ENCODE measurements at places on chromosomes 7 and 10.

GRCh38 chr10:77602231-77602912, 35.2 kb downstream of the KCNMA1 start:
- DNase-seq = no peak

DNA sequence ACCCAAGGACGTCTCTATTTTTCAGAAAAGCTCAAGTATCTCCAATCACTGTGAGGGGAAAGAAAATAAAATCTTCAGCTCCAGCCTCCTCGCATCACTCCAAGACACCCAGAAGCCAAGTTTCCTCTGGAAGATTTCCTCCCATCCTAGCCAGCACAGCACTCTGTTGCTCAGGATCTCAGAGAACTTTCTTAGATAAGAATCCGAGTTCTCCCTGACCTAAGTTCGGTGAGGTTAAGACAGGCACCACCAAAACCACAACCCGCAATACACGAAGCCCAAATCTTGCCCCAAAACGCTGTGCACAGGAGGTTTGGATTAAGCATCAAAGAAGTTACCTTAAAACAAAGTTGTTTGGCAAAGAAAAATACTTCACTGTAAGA, 4.2 kb downstream of the FAM53B start:
- DNase-seq = no peak

GRCh38 chr7:1536743-1537534, 6.4 kb downstream of the MAFK start:
- DNase-seq = no peak

- no peak for DNase-seq
Measured at GRCh38 chr10:76717141-76717540, 920.5 kb downstream of the KCNMA1 start.

DNA sequence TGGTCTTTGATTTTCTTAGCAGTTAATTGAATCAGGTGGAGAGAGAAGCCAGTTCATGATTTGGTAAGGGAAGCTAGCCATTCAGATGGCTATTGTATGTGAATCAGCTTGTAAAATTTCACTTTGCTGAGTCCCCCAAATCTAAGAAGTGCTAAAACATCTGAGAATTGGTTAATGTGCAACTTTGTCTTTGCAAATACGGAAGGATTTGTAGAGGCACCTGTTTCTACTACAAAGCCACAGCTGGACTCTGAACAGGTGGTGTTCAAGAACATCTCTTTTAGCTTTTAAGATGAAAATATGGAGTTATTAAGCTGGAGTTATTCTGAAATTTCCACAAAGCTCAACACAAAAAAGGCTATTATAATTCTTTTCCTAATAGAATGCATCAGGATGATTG, 132.6 kb downstream of the VPS50 start:
- no peak for DNase-seq

DNA sequence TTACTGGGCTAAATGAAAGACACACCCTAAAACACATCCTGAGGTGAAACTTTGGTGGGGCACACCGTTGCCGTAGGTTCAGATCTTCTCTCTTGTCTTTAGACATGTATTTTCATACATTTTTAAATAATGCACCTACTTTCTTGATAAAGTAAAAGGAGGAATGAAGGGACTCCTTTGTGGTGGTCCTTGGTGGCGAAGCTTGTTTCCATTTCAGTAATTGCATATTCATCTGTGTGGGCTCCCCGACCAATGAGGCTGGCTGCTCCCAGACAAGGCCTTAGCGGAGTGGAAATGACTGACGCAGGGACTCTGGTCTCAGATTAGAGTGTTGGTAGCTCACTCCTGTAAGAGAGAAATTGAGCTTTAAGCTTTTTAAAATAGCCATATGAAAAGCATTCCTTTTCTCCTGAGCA, 815 bp downstream of the CCSER2 start:
- no peak for DNase-seq

DNA sequence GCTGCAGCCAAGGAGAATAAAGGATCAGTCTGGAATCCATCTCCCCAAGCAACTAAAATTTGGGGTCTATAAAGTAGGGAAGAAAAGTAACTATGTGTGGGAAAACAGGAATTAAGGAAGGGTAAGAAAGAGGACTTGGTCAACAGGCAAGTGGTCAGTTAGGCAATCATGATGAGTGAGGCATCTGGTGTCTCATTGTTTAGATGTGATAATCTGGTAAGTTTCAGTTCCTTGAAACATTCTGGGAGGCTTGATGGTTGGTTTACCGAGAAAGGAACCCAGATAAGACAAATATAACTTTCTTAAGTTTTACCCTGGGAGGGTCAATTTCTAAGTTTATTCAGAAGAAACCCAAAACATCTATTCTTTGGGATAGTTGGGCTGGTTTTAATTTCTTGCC, 22.3 kb downstream of the HYAL4 start:
- no peak for DNase-seq

DNA sequence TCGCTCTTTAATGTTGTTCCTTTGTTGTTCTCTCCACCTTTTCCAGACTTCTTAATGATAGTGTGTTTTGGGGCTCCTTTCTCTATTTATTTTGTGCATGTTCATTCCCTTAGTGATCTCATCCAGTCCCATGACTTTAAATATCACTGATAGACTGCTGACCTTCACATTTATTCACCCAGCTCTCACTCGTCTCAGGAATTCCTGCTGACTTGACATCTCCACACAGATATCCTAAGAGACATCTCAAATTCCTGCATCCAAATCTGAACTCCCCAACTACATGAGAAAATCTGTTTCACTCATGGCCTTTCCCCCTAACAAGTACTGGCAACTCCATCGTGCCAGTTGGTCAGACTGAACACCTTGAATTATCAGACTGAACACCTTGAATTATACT, 111.2 kb downstream of the CTTNBP2 start:
- DNase-seq = no peak

DNA sequence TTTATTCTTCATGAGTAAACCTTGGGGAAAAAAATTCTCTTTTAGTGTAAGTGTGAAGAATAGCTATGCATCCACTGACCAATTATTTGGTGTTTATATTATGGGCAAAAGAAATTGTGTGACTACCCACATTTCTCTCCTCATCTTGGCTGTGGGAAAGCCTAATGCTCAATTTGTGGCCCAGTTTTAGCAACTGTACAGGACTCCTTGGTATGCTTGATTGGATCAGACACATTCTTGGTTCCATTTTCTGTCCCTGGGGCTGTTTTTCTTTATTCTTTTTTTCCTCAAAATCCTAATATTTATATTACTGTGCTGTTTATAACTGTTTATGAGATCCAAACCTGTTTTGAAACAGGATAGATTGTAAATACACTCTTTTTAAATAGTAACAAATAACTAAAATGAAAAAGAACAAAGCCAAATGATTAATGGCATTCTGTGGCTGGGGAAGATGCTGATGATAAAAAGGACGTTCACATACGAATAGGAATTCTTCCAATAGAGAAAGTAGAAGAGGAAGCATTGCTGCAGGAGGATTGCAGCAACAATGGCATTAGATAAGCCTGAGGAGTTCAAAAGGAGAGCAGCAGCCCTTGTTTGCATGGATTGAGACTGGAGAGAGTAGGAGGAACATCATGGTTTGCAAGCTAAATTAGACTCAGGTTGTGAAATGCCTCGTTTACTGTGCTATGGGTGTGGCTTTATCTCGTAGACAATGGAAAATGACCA, 580.5 kb downstream of the INHBA start:
- DNase-seq = no peak

GRCh38 chr10:43126759-43127424, 11.4 kb upstream of the CSGALNACT2 start:
- no peak for DNase-seq

DNA sequence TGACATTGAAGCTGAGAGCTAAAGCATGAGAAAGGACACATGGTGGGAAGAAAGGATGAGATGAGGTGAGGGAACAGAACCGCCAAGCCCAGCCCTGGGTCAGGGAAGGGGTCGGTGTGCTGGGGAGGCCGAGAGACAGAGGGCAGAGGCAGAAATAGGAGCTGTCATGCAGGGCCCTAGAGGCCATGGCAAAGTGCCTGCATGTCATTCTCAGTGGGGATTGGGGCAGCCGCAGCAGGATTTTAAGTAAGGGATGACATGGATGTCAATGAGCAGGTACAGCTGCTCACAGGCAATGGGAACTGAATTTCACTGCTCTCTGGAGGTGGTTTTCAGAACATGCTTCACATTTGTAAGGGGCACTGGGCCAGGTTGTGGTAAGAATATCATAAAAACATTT, 227.4 kb downstream of the RAB11FIP2 start:
- DNase-seq = no peak

GRCh38 chr7:155371884-155372781, 74.5 kb downstream of the INSIG1 start:
- DNase-seq = no peak

DNA sequence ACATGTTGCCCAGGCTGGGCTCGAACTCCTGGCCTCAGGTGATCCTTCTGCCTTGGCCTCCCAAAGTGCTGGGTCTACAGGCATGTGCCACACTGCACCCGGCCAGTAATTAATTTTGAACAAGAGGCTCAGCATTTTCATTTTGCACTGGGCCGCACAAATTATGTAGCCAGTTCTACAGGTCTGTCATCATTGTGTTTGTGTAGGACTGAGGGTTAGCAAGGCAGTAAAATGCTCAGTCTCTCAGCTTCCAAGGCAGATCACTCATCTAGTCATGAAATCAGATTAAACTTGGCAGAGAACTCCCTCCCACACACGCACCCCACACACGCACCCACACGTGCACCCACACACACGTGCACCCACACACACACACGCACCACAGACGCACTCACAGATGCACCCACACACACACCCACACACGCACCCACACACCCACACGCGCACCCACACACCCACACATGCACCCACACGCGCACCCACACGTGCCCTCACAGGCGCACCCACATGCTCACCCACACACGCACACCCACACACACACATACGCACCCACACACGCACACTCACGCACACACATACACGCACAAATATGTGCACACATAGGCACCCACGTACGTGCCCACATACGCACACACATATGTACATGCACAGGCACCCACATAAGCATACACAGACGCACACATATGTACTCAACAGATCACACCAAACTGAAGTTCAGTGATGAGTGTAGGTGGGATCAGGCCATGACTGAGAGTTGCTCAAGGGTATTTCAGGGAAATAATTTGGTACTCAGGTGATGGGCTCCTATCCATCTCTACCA, 27.8 kb upstream of the PROSER2 start:
- DNase-seq = no peak

Data from activated naive CD4-positive, alpha-beta T cell (primary cell).